Upper lobe of left lung (tissue), 6 donors: ENCODE measurements at places on chromosomes 1 and 21. TPM values are rescaled to one million over a fixed set of nuclear protein-coding genes. Genes with fewer than 3 reads are reported as not detected.

- H3K36me3 ChIP-seq = no peaks in the 10 kb centered on the region
- no peak for DNase-seq
- no peaks in the 10 kb centered on the region for H3K27me3 ChIP-seq
- H3K4me3 ChIP-seq = no peak overlapping the region
These were observed 13.6 kb downstream of the RHBG start for GRCh38 chr1:156382561-156382960.

DNA sequence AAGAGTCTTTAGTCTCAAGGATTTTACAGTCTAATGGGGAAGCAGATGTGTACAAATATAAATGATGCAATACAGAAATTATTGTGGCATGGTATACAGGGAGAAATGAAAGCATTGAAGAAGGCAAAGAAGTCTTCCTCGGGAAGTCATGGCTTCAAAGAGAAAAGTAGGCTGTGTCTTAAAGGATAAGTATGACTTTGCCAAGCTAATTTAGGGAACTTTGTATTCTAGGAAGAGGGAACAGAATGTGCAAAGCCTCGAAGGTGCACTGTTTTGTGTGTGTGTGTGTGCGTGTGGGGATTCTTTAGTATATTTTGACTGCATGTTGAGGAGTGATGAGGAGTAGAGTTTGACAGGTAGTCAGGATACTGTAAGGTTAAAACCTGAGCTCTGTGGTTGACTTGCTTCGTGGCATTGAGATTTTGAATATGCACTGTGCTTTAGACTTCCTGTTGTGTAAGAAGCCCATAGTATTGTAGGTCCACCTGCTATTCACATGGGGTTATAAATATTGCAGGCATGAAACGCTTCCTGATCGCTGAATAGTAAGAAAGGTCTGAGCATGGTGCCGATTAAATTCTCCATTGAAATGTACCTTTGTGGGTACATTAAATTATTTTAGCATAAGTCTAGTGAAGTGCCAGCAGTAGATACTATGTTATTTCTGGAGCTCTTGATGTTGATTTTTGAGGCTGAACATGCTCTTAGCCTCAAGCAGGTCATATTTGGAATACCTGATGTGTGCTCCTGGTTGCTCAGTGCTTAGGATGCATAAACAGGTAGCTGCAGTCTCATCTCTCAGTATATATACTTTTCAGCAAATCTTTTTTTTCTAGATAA, 8.0 kb downstream of the SMAP2 start:
- peak overlapping the region; percentile 89 for H3K27ac ChIP-seq
- DNase-seq = no peak
- H3K4me1 ChIP-seq = peaks cover 65% of the 10 kb centered on the region
- peak overlapping the region; percentile 15 for H3K4me3 ChIP-seq
- no peaks in the 10 kb centered on the region for H3K27me3 ChIP-seq

- peak overlapping the region; percentile 9 for H3K27ac ChIP-seq
- no peaks in the 10 kb centered on the region for H3K27me3 ChIP-seq
- peaks cover 6% of the 10 kb centered on the region for H3K4me1 ChIP-seq
- H3K4me3 ChIP-seq = no peak overlapping the region
These were observed 56.0 kb downstream of the ZMYM4 start for GRCh38 chr1:35324486-35324885.

- no peak for DNase-seq
- no peaks in the 10 kb centered on the region for H3K27me3 ChIP-seq
- no peaks in the 10 kb centered on the region for H3K4me1 ChIP-seq
- no peak overlapping the region for H3K27ac ChIP-seq
- H3K36me3 ChIP-seq = no peaks in the 10 kb centered on the region
These were observed 35.1 kb upstream of the IFNGR2 start for GRCh38 chr21:33368124-33368523.

DNA sequence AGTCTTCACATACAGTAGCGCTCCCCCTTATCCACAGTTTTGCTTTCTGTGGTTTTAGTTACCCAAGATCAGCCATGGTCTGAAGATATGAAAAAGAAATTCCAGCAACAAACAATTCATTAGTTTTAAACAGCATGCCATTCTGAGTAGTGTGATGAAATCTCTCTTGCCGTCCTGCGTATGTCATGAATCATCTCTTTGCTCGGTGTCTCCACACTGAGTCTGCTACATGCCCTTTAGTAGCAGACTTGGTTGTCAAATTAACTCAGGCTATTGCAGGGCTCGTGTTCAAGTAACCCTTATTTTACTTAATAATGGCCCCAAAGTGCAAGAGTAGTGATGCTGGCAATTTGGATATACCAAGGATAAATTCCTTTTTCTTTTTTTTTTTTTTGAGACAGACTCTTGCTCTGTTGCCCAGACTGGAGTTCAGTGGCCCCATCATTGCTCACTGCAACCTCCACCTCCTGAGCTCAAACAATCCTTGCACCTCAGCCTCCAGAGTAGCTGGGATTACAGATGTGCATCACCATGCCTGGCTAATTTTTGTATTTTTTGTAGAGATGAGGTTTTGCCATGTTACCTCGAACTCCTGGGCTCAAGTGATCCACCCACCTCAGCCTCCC, 22.6 kb downstream of the PHACTR4 start:
- DNase-seq = no peak
- no peaks in the 10 kb centered on the region for H3K4me1 ChIP-seq
- no peaks in the 10 kb centered on the region for H3K27me3 ChIP-seq
- H3K27ac ChIP-seq = no peak overlapping the region

DNA sequence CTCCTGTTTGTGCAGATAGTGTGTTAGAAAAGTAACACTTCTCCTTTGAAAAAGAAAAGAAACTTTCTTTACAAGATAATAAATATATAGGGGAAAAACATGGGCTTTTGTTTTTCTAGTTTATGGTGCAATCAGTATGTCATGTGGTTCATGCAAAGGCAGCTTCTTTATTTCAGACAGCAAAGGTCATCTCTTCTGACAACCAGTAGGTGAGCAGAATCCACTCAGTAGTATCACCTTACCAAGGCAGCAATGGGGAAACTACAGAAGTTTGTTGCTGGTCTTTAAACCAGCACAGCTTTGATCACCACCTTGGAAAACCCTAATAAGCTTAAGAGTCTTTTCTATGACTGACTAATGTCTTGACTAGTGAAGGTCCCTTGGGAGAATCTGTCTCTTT, 13.0 kb upstream of the SAMSN1 start:
- H3K4me3 ChIP-seq = no peak overlapping the region
- no peaks in the 10 kb centered on the region for H3K27me3 ChIP-seq
- H3K36me3 ChIP-seq = no peaks in the 10 kb centered on the region
- H3K27ac ChIP-seq = no peak overlapping the region
- no peak for DNase-seq

DNA sequence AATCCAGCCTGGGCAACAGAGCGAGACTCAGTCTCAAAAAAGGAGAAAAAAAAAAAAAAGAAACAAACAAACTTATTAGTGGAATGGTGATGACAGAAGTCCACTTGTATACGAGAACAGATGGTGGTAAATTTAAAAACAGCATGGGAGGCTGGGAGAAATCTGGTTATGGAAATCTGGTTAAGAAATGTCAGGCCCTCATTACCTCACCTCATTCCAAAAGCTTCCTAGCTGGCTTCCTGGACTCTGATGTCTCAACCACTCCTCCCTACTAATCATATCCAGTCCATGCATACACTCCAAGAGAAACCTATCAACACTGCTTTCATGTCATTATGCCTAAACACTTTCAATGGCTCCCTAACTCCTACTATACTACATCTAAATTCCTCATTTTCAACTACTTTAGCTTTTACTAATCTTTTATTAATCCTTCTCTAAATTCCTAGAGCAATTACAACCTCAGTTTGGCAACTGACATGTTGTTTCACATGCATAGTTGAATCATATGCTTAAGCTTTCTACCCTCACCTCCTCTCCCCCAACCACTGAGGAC, 52.9 kb downstream of the FOXJ3 start:
- H3K4me1 ChIP-seq = peaks cover 12% of the 10 kb centered on the region
- no peaks in the 10 kb centered on the region for H3K27me3 ChIP-seq

DNA sequence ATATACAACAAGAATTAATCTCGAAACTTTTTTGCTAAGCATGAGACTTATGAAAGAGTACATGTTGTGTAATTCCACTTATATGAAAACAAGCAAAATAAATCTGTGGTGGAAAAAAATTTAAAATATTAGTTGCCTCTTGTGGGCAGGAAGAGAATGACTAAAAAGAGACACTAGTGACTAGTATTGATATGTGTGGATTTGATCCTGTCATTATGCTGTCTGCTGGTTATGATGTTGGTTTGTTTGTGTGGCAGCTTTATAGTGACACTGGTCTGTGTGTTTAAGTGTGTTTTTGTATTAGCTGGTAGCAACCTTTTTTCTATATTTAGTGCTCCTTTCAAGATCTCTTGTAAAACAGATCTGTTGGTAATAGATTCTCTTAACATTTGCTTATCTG, 267.8 kb upstream of the NRIP1 start:
- no peaks in the 10 kb centered on the region for H3K4me1 ChIP-seq
- no peak overlapping the region for H3K4me3 ChIP-seq
- DNase-seq = no peak
- no peak overlapping the region for H3K27ac ChIP-seq

DNA sequence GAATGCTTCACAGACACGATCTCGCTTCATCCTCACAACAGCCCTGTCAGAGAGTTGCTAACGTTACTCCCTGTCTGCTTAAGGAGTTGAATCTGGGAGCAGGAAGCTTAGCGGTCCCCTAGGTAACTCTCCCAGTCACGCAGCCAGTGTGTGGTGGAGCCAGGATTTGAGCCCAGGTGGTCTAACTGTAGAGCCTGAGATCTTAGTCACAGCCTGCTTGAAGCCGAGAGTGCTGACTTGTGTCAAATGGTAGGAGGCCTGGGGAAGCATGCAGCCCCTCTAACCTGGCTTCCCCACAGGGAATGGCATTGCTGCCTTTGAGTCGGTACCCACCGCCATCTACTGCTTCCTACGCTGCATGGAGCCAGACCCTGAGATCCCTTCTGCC, 4.1 kb downstream of the ADPRS start:
- H3K4me1 ChIP-seq = peaks cover 41% of the 10 kb centered on the region
- peaks cover 41% of the 10 kb centered on the region for H3K36me3 ChIP-seq
- no peak overlapping the region for H3K4me3 ChIP-seq

- H3K4me1 ChIP-seq = peaks cover 9% of the 10 kb centered on the region
- H3K36me3 ChIP-seq = peaks cover 33% of the 10 kb centered on the region
- H3K27me3 ChIP-seq = no peaks in the 10 kb centered on the region
- H3K4me3 ChIP-seq = no peak overlapping the region
- DNase-seq = no peak
- no peak overlapping the region for H3K27ac ChIP-seq
These were observed 35.7 kb downstream of the SDC3 start for GRCh38 chr1:30872948-30873263.

DNA sequence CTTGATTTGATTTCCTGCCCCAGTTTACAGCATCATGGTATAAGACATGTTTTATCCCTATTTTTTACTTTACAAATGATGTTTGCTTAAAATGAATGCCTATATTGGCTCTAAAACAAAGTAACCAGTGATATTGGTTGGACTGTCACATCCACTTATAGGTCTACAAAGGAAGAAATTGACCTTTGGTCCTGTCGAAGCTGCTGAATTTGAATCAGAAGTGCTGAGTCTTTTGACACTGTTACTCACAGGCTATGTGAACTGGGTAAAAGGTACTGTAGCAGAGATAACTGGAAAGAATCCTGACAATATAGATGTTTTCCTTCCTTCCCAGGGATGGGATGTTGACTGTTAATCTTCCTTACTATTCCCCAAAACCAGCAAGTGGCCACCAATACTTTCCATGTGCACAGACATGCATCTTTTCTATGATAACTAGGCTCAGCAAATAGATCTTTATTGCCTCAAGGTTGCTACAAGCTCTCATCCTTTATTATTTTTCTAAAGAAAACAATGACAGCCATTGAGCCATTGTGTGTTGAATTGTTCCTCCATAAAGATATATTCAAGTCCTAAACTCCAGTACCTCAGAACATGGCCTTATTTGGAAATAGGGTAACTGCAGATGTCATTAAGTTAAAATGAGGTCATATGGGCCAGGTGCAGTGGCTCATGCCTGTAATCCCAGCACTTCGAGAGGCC, 175.9 kb upstream of the NR5A2 start:
- H3K36me3 ChIP-seq = no peaks in the 10 kb centered on the region
- no peaks in the 10 kb centered on the region for H3K4me1 ChIP-seq
- no peak overlapping the region for H3K27ac ChIP-seq

GRCh38 chr1:102191723-102192122, 195.0 kb upstream of the OLFM3 start:
- H3K4me1 ChIP-seq = no peaks in the 10 kb centered on the region
- no peak overlapping the region for H3K27ac ChIP-seq
- H3K27me3 ChIP-seq = no peaks in the 10 kb centered on the region
- H3K4me3 ChIP-seq = no peak overlapping the region

- H3K27ac ChIP-seq = no peak overlapping the region
- H3K4me1 ChIP-seq = no peaks in the 10 kb centered on the region
- no peaks in the 10 kb centered on the region for H3K27me3 ChIP-seq
- H3K36me3 ChIP-seq = no peaks in the 10 kb centered on the region
- no peak overlapping the region for H3K4me3 ChIP-seq
These were observed 98.0 kb upstream of the SLC44A3 start for GRCh38 chr1:94722181-94722580.

DNA sequence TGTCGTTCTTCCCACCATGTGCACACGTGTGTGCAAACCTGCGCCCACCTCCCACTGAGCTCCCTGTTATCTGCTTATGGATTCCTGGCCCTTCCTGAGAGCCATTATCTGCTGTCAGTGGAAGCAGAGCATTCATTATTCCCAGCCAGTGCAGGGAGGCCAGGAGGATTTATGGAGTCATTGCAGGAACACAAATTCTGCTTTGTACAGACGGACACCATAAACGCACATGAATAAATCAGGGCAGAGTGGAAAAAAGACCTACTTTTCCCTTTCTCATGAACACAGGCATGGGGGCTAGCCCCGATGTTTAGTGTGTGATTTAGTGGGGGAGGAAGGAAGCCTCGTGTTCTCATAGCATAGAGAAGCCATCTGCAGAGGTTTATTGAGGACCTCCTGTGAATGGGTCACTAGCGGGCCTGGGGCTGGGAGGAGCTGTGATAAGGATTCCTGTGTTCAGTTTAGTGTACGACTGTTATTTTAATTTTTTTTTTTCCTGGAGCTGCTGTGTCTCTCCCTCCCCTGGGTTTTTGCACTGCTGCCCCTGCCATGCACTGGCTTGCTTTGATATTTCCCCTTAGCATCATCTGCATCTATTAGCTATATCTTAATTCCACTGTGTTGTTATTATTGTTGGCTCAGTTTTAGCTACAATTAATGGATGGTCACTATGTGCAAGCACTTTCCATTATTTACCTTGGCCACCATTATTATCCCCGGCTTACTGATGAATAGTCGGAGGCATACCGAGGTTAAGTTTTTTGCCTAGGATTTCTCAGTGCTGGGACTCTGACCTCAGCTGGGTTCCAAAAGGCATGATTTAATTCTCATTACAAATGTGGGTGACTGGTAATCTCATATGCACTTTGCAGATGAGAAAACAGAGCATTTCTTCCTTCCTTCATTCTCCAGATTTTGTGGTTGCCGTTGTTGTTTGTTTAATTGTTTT, 33.0 kb downstream of the HUNK start:
- no peaks in the 10 kb centered on the region for H3K4me1 ChIP-seq
- no peaks in the 10 kb centered on the region for H3K36me3 ChIP-seq
- H3K4me3 ChIP-seq = no peak overlapping the region
- H3K27me3 ChIP-seq = no peaks in the 10 kb centered on the region
- H3K27ac ChIP-seq = no peak overlapping the region

The CHIA gene
- not detected for total RNA-seq

The TTC3 gene
- total RNA-seq = 395 TPM

The WNT9A gene
- total RNA-seq = 4.2 TPM

The CYP4A11 gene
- total RNA-seq = not detected

The RAB42 gene
- total RNA-seq = 13.7 TPM
